Nephron progenitor cell (in vitro differentiated cells): ENCODE measurements at places on chromosomes 6 and 20.

DNA sequence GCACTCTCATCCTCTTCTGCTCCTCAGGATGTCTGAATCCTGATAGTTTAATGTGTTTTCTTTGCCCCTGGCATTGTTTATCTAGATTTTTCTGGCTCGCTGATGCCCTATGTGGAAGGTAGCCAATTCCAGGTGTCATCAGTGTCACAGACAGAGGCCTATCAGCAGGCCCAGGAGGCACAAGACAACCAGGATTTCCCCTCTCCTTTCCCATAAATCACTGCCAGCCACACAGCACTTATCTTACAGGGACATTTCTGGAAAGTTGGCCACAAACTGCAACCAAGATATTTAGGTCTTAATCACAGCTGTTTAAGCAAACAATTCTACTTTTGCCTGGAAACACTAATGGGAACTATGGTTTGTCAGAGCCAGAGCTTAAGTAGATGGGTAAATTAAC, 28.1 kb downstream of the ADGRF5 start:
- no peak for DNase-seq

- peak; percentile 77 for DNase-seq
These were observed 591 bp downstream of the IBTK start for GRCh38 chr6:82246802-82247504.

- no peak for DNase-seq
These were observed 29.9 kb downstream of the SGK1 start for GRCh38 chr6:134287859-134288537.

- no peak for DNase-seq
These were observed 33.0 kb upstream of the GPR6 start for GRCh38 chr6:109945091-109945490.

- no peak for DNase-seq
These were observed 27.3 kb upstream of the FOXA2 start for GRCh38 chr20:22611636-22612035.

- DNase-seq: no peak
These were observed 93.7 kb upstream of the CD83 start for GRCh38 chr6:14023855-14024254.

- no peak for DNase-seq
These were observed 78.1 kb upstream of the TRAF3IP2 start for GRCh38 chr6:111683749-111684267.

GRCh38 chr6:144935181-144935580, 650.0 kb downstream of the UTRN start:
- no peak for DNase-seq

GRCh38 chr6:121335087-121336008, 1.1 kb upstream of the TBC1D32 start:
- DNase-seq: no peak

DNA sequence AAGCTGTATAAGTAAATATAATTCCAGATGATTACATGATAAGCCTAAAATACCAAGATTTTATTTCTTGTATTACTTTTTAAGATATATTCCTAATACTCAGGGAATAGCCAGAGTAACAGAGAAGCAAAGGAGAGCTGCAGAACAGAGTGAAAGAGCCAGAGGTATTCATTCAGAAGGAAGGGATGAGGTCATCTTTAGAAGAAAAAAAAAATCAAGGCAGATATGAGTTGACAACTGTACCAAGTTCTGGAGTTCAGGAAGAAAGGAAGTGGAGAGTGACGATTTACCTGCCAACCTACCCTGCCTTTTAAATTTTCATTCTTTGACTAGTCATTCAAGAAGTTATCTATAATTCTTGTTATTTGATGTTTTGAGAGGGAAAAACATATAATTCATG, 28.8 kb upstream of the NHSL1 start:
- DNase-seq: no peak

- DNase-seq: no peak
These were observed 11.7 kb downstream of the ADNP start for GRCh38 chr20:50919567-50919966.

DNA sequence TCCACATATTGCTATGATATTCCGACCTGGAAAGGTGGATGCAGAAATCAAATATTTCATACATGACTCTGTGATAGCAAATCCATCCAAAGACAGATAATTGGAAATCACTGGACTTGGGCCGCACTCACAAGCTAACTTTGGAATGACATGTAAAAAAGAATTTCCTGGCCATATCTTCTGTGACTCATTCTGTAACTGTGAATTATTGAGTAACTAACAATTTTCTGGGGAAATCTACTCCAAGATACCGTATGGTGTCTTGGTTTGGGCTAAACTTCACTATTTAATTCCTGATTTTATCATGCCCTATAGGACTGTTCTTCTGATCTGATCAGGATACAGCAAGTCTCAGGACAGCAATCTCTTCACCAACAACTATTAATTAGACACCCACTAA, 92.7 kb upstream of the LY86 start:
- DNase-seq: no peak

- no peak for DNase-seq
These were observed 55.0 kb downstream of the TRERF1 start for GRCh38 chr6:42396720-42397119.

DNA sequence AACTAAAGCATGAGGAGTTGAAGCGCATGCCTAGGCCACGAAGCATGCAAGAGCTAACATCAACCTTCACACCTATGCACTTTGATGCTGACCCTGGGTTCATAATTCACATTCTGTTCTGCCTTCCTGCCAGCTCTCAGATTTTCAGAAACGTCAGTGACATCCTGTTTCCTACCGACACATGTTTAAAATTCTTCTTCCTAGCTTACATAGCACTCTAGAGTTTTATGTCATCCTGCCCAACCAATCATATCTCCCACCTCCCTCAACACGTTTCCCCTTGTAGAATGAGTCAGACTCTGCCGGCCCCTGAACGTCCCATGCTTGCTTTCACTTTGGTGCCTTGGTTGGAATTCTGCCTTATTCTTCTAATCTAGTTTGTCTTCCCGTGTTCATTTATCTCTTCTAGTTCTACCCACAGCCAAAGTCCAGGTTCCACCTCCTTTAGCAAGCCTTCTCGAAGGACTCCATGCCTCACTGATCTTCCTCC, 97.2 kb upstream of the MAP7 start:
- no peak for DNase-seq

DNA sequence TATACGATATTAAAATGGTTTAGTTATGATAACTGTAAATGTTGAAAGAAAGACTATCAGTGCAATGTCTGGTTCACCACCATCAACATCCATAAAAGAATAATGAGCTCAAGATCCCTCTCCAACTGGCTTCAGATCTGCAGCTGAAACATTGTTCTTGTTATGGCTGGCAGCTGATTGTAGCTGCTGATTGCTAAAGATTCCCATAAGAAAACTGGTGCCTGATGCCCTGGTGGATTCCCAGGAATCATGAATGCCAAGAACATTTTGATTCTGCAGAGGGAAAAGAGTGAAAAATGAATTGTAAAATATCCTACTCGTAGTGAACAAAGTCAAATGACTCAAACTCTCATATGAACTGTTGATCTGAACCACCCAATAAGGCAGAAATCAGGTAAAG, 1160.2 kb downstream of the EPHA7 start:
- DNase-seq: no peak

GRCh38 chr6:167517254-167517916, 192.5 kb downstream of the TTLL2 start:
- no peak for DNase-seq

GRCh38 chr20:61037498-61037897, 214.6 kb upstream of the CDH4 start:
- no peak for DNase-seq

DNA sequence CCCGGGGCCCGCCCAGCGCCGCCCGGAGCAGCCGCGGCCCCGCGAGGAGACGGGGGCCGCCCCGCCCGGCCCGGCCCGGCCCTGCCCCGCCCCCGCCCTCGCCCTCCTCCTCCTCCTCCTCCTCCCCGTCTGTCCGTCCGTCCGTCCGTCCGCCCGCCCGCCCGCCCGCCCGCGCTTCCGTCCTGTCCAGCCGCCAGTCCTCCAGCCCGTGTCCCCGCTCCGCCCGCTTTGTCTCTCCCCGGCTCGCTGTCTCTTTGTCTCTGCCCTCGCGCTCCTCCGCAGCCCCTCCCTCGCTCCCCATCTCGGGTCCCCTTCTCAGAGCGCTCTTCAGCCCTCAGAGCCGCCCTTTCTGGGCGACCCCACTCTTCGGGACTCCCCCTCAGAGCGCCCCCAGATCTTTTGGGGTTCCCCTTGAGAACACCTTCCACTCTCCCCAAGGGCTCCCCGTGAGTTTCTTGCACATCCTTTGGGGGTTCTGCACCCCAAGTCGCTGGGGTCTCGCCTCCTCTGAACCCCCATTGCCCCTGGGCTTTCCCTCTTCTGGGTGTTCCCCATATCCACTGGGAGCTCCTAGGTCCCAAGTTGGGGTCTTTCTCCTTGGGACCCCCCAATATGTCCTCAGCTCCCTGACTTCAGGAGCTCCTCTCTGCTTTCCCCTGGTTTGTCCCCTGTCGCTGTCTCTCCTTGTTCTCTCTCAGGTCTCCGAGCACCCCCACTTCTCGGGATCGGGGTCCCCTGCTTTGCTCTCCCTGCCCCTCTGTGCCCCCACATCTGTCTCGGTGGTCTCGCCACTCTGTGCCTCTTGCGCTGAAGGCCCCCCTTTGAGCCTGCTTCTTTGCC, 79.5 kb upstream of the MYL9 start:
- DNase-seq: peak; percentile 61

DNA sequence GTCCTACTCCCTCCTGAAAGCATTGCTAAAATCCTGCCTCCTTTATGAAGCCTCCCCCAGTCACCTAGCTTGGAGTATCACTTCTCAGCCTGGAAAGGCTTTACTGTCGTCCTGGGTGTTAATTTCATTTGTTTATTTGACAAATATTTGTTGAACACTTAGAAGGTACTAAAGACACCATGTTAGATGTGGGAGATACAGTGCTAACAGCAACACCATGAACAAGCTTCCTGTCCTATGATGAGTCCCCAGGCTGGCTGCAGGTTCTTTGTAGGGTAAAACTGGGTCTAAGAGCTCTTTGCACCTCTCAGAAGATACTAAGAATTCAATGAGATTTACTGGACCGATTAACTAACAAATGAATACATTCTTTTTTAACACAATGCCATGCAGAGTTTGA, 109.2 kb upstream of the TMEM170B start:
- DNase-seq: no peak

- DNase-seq: no peak
These were observed 186.6 kb downstream of the MBOAT1 start for GRCh38 chr6:20025681-20026080.

DNA sequence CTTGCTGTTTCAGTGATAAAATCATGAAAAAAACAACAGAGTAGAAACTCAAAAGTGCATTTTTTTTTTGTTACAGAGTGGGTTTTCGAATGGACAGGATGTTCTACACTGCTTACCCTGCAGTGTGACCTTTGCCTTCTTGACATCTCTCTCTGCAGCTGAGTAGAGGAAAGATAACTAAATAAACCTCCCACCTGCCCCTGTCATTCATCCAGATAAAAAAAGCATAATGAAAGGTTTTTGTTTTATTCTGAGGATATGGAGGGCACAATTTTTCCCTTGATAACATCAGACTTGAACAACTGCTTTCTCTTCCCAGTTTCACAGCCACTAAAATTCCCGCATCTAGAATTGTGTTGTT, 193.6 kb upstream of the FOXQ1 start:
- no peak for DNase-seq

- no peak for DNase-seq
These were observed 87.7 kb downstream of the EPB41L2 start for GRCh38 chr6:130975325-130975724.

- DNase-seq: no peak
These were observed 134.2 kb downstream of the TRIM27 start for GRCh38 chr6:28789553-28790083.

DNA sequence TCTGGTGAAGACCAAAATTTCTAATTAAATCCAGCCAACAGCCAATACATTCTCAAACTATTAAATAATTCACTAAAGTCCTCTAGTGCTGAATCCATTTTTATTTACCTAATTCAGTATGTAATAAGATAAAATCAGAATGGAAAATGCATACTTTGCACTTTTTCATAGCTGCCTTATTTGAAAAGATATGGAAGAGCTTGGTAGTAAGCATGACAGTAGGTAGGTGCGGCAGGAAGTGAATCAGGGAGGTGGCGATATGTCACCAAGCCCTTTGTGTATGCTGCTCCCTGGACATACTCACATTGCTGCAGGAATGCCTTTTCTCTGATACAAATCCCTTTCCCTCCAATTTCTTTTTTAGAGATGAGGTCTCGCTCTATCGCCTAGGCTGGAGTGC, 10.2 kb upstream of the TGM3 start:
- no peak for DNase-seq

GRCh38 chr6:169806701-169807100, 55.3 kb downstream of the ERMARD start:
- no peak for DNase-seq

GRCh38 chr20:49169547-49169946, 18.6 kb downstream of the STAU1 start:
- DNase-seq: no peak

DNA sequence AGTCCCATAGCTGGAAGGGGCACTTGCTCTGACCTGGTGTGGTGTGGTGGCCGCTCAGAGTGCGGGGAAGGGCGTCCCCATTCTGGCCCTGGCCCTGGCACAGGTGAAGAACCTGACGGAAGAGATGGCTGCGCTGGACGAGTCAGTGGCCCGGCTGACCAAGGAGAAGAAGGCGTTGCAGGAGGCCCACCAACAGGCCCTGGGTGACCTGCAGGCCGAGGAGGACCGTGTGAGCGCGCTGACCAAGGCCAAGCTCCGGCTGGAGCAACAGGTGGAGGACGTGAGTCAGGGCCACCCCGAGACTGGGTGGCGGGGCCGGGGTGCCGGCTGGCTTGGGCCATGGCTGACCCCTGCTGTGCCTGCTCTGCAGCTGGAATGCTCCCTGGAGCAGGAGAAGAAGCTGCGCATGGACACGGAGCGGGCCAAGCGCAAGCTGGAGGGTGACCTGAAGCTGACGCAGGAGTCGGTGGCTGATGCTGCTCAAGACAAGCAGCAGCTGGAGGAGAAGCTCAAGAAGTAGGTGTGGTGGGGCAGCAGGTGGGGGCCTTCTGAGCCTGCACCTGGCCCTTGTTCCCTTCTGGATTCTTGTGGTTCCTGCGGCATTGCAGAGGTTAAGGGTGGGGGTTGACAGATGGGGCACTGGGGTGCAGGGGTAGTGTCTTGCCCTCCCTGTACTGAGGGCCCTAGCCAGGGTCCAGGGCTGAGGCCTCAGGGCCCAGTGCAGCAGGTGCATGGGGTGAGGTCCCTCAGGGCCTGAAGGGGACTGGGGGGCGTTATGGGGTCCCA, 40.8 kb downstream of the MYH7B start:
- no peak for DNase-seq

GRCh38 chr6:16473184-16473907, 235.0 kb downstream of the GMPR start:
- no peak for DNase-seq
